Dermis lymphatic vessel endothelial cell (primary cell): ENCODE measurements at places on chromosomes 3 and 15. TPM values are rescaled to one million over a fixed set of nuclear protein-coding genes. Genes with fewer than 3 reads are reported as not detected.

Gene CPN2
- not detected in 2 replicates for total RNA-seq

Gene MCF2L2
- 0.09 and 0.11 TPM in 2 replicates for total RNA-seq

Gene GPR156
- total RNA-seq: under 0.01 TPM in 2 replicates

Gene USP13
- 33.7 and 47.4 TPM in 2 replicates for total RNA-seq
